ENCODE measurements at places on chromosomes 3 and 15.

GRCh38 chr15:61315471-61315870 lies 86.4 kb upstream of the RORA start:
- DNase-seq, result no peak

- no peak for DNase-seq
Measured at GRCh38 chr15:38424101-38424552, 29.8 kb upstream of the FAM98B start.

GRCh38 chr3:64267721-64268604 lies 42.7 kb upstream of the PRICKLE2 start:
- peak; percentile 6 for DNase-seq

DNA sequence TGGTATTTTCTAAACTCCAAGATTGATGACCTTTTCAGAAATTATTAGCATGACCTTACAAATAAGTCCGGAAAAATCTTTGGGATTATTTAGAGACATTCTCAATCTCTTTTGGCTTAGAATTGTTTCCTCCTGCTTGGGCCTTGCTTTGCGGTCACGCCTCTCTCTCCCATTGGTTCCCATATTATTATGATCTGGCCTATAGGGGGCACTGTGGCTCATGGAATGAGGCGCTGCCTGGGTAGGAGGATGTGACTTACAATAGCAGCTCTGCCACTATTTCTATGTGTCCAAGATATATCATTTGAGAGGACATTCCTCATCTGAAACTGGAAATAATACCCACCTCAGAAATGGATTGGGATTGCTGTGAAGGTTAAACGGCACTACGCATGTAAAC lies 464.9 kb downstream of the MFSD1 start:
- peak; percentile 81 for DNase-seq

- DNase-seq, result no peak
Measured at GRCh38 chr15:27466758-27467157, 495.8 kb downstream of the GABRG3 start.

GRCh38 chr3:188154014-188154808 lies at the start of gene LPP:
LPP (plus strand) TSS chr3:188154157; CDS start chr3:188406121, 251,964 bp downstream.
- DNase-seq, result peak; percentile 97

GRCh38 chr3:73500321-73500720 lies 124.4 kb downstream of the PDZRN3 start:
- no peak for DNase-seq

GRCh38 chr3:101898039-101898438 lies 48.7 kb downstream of the NFKBIZ start:
- no peak for DNase-seq

DNA sequence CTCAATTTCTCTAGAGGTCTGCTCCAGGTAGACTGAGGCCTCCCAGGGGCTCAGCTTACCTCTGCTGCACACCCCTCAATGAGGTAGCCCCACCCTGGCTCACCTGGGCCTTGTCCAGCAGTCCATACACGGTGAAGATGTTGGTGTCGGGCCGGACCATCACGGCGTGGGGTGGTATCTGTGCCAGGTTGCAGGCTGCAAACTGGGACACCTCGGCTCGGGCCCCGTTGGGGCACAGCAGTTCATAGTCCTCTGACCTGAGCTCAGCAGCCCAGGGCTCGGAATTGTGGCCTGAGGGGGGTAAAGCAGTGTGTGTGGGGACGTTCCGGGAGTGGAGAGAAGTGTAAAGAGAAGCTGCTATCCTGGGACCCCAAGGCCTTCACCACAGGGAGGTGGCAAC lies 23.2 kb downstream of the MELTF start:
- DNase-seq, result no peak

DNA sequence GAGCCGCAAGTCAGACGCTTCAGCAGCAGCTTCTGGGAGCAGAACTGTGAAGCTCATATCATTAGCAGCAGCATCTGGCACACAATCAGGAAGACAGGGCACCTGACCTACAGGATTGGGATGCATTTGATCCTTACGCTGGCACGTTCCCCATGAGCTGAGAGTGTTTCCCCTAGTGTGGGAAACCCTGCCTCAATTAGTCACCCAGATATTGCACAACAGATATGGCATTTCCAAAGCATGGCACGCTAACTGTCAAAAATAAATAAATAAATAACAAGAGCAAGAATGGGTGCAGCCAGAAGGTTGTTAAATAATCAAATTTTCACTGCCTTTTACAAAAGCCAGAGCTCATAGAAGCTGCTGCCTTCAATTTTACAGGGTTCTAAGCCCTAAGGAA lies 189.6 kb upstream of the THBS1 start:
- no peak for DNase-seq

- DNase-seq, result peak; percentile 71
Measured at GRCh38 chr3:13420045-13420830, at the start of gene NUP210. NUP210 (minus strand) TSS chr3:13420322; CDS start chr3:13420226, 96 bp downstream.

- DNase-seq, result no peak
Measured at GRCh38 chr15:66030650-66031049, 161.4 kb downstream of the RAB11A start.

DNA sequence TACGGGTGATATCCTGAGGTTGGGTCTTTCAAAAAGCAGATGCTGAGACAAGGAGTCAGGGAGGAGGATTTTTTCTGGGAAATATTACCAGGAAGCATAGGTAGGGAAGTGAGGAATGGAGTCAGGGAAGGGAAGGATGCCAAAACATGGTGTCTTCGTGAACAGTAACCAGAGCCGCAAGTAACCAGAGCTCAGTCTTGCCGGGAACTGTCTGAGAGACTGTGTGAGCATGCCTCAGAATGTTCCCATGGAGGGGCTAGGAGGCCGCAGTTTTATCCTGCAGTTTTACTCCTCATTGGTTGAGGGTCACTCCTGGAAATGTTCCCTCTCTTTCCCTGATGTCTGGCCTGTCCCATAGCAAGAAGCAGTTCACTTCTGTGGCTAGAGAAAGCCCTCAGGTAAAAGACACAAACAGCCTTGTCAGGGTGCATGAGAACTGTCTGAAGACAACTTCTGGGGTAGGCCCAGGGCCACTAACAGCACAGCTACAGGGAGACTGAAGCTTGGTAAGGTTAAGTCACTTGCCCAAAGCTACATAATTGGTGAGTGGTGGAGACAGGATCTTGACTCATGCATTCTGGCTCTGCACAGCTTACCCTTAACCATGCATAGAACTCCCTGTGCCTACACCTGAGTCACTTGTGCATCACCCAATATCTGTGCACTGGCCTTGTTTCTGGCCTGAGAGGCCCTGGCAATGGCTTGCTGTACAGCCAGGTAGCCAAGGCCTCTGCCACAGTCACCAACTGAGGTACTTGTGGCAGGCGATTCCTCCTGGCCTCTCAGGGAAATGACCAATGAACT lies 76.3 kb upstream of the FRMD4B start:
- DNase-seq, result no peak

DNA sequence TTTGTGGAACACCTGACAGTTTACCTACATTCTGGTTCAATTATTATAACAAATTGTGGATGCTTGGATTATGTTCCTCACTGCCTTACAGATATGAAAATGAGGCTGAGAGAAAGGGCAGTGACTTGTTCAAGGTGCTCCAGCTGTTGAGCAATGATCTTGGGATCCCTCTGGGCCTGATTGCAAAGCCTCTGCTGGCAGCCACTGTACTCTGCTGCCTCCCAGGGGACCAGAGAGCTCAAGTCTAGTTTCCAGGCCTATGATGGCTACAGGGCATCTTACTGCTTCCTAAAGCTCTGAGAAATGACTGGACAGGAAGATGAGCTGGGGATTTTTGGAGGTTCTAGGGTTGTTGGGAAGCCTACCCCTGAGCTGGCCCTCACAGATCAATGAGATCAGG lies 2.3 kb upstream of the SHC4 start:
- DNase-seq, result peak; percentile 58

DNA sequence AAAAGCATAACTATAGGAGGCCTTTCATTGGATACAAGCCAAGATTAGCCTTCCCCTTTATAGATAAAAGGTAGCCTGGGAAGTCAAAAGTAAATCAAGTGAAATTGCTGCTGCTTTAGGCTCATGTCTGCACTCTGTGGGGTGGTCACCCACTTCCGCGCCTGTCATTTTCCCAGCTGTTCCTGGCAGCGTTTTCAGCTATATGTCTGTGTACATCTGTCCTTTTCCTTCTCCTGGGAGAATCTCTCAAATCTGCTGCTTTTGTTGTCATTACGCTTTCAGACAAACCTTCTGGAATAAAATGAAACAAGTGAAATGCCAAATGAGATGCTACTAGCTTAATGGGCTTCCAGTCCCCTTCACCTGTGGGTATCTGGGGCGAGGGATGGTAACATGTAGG lies 211.8 kb downstream of the MCTP2 start:
- DNase-seq, result no peak

DNA sequence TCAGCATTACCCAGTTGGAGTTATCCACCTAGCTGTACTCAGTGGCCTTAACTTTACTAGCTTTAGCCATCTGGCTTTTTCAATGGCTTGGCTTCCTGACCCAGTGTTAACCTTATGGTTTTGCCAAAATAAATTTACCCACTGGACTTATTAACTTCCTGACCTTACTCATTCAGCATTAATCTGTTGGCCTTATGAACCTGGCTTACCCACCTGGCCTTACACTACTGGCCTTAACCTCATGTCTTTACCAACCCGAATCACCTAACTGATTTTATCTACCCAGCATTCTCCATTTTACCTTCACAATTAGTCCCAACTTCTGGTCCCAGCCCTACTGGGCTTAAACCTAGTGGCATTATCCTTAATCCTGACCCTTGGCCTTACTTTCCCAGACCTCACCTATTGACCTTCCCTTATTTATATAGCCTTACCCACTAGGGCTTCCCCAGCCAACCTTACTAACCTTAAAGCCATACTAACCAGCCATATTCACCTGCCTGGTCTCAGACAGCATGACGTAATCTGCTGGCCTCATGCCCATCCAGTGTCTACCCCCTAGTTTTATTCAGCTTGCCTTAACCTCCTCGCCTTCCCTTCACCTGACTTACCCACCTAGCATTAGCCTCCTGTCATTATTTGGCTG lies 100.0 kb downstream of the IL12A start:
- DNase-seq, result no peak

GRCh38 chr3:46130631-46131310 lies 77.3 kb downstream of the CCR1 start:
- no peak for DNase-seq

DNA sequence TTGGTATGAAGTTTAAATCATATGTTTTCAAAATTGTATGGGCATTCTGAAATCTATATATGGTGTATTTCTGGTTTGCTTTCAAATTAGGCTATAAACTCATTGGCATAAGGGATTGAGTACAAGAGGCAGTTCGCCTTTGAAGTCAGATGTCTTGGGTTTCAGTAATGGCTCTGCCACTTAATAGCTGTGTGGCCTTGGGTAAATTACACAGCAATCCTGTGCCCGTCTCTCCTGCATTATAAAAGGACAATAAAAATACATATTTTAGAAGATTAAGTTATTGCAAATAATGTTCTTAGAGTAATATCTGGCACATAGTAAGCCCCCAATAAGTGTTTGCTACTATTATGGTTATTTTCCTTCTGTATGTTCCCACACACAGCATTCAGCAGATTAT lies 20.4 kb upstream of the STRIT1 start:
- DNase-seq, result no peak

DNA sequence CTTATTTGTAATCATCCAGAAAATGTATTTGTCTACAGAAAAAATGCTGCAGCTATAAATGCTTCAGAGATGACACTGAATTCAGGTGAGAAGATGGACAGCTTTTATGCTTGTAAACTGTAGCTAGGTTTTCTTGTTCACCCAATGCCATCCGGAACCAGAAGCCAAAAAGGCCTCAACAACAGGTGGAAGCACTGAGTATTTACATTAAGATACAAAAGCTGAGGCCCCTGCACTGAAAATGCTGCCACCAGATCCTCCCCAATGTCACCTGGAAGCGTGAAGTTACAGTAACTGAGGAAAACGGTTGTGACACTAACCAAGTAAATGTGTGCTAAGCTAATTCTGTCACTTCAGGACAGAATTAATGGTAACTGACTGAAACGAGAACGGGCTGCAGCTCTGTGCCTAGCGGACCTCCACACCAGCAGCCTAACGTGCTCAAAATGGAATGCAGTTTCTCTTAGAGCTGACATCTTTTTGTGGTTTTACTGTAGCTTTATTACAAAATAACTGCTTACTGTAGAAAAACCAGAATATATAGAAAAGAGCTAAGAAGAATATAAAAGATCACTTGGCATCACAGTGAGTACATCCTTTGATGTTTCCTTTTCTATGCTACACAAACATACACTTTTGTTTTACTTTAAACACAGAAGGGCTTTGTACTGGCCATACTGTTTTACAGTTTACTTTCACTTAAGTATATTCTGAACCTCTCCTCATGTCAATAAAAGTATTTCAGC lies 7.6 kb downstream of the CHSY1 start:
- DNase-seq, result no peak

DNA sequence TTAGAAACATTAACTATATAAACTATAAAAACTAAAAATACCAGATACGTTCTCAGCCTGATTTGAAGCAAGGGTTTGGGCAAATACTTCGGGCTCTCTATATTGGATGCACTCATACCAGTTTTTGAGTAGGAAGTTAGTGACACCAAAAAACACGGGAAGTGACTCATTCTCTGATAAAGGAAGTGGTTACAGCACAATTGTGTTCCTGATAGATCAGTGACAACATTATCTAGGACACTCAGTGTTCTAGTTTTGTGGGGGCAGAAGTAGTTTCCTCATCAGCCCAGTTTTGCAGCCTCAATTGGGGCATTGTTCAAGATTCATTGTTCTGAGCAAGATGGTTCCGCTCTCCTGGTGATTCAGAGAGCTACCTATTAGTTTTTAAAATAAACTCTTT lies 469.6 kb upstream of the DPPA4 start:
- peak; percentile 48 for DNase-seq

DNA sequence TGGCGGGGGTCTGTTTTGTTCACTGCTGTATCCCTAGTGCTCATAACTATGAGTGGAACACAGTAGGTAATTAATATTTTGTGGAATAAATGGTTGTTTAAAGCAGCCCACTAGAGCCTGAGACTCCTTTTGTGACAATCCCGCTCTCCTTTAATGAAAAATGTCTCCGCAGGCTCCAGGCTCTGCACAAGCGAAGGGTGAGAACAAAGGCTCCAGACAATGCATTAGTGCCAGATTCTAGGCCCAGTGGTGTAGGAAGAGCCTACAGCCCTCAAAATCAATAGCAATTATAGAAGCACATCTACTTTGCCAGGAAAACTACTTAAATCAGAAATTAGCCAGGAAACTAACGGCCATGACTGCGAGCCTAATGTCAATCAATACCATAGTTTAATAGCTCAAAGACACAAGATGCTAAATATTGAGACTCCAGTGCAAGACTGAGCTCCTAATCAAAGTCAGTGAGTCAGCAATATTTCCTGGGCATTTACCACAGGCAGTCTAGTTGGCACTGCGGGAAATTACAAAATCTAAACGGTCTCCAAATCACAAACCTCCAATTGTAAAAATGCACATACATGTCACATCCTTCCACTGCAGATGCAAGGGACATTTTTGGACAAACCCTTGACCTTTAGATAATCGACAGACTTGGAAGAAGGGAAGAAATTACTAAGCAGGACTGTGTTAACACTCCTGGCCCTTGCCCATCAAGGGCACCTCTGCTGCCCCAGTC lies 2.3 kb downstream of the ANXA2 start:
- DNase-seq, result no peak

GRCh38 chr3:170584585-170585007 lies 1.3 kb downstream of the SLC7A14 start:
- peak; percentile 68 for DNase-seq

GRCh38 chr15:75197062-75197630 lies 4.5 kb upstream of the C15orf39 start:
- DNase-seq, result no peak

- DNase-seq, result no peak
Measured at GRCh38 chr3:9686050-9686550, 17.5 kb upstream of the CPNE9 start.

Measured in Calu3 (cell line).